ENCODE measurements at places on chromosomes 1 and 21.
A peak's percentile ranks its signal among the peaks of the same experiment; 100 is the strongest.

DNA sequence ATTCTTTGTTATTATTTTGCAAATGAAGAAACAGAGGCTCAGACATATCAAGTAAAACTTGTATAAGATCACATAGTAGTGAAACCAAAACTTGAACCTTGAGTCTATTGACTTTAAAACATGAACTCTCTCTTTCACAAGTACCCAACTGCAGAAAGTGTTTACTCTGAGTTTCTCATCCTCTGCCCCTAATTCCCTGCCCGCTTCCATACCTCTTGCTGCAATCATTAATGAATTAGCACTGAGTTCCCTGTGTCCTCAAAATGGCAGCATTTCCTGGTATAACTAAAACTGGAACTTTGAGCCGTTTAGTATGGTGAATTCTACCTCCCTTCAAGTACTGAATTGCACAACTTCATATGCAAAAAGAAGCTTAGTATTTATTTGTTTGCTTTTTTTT lies 147.7 kb upstream of the DNAH14 start:
- DNase-seq: no peak

DNA sequence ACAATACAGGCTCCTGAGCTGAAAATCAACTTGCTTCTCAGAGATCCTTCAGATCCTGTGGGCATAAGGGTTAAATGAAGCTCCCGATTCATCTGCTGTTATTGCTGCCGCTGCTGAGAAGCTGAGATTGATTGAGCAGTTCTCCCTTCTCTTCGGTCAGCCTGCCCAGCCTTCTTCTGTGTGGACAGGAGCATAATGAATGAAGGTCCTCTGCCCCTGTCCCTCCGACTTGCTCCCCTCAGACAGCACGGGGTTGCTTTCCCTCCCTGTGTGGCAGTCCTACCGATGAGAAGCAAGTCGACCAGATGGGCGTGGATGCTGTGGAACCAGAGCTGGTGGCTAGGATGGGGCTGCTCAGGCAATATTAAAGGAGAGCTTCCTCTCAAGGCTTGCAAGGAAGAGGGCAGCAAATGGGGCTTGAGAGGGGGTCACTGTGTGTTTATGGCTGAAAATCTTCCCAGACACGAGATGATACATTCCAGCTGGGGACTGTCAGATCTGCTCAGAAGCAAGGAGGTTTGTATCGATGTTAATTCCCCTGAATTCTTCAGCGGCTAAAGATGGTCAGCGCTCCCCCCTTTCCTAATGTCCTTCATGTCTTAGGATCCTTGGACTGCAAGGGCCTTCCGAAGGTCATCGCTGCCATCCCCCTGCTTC lies 63.9 kb upstream of the GOLT1A start:
- no peak for DNase-seq

GRCh38 chr1:27601321-27601770 lies 2.6 kb downstream of the AHDC1 start:
- DNase-seq: no peak

DNA sequence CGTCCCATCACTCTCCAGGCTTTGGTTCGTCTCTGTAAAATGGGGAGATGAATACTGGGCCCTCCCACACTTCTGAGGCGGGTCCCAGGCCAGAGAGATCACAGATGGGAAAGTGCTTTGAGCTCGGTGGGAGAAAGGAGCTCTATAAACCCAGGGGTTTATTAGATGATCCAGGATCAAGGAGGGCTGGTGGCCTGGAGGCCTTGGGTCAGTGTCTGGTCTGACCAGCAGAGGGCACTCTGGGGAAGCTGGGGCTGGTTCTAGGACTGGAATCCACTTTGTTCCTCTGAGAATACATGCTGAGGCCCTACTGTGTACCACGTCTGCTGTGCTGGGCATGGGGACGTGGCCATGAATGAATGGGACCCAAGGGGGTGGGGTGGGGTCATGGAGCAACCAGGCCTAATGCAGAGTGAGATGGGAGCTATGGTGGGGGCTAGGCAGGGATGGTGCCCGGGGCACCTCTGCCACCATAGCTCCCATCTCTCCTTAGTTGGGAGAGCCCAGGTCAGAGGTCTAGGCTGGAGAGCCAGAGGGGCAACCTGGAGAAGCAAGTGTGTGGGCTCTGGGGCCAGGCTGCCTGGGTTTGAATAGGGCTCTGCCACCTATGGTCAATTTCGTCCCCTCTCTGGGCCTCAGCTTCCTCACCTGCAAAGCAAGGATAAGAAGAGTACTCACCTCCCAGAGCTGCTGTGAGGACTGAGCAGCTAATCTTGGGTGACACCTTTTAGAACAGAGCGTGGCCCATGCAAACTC lies 9.0 kb upstream of the FAM131C start:
- DNase-seq: peak; percentile 61

DNA sequence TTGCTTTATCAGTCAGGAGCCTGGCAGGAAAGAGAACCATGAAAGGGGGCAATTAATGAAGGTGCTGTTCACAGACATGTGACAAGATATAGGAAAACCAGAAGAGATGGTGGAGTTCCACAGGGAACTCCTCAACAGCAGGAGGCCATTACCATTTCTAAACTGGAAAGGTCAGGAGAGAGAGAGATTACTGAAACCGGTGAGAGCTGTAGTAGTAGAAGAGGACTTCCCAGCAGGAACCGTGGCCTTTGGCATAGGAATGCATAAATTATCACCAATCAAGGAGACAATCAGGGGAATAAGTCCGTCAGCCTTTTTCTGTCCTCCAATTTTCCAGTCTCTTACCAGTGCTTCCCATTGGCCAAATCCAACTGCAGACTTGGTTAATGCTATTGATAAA lies 23.0 kb upstream of the ABCD3 start:
- no peak for DNase-seq

DNA sequence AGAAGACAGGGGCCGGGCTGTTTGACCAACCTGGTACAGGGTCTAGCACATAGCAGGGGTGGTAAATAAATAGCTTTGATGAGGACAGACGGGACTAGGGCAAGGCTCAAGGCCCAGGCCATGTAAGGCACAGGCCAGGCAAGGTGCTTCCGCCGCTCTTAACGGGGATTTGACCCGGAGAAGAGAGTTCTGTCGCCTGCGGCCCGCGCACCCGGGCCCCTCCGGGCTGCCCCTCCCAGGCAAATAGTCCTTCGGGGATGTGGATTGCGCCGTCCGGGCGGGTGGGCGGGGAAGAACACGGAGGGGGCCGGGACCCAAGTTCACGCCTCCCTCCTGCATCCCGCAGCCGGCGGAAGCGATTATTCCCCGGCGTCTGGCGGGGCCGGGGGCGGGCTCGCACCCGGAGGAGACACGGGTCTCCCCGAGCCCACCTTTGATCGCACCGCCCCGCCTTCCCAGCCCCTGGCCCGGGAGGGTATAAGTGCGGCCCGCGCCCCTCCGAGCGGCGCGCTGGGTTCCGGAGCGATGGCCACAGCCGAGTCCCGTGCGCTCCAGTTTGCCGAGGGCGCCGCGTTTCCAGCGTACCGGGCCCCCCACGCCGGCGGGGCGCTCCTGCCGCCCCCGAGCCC lies at the start of gene MIXL1:
Gene MIXL1 (plus strand): TSS at position 508 of the 629 bp plus-strand sequence. CDS start 18 bp downstream, at position 526.
- DNase-seq: no peak

- DNase-seq: no peak
These were observed 119.2 kb downstream of the ITSN1 start for GRCh38 chr21:33761441-33762036.

GRCh38 chr1:12541274-12542137 lies 76.5 kb downstream of the DHRS3 start:
- DNase-seq: no peak

- no peak for DNase-seq
These were observed 38.7 kb upstream of the EFHD2 start for GRCh38 chr1:15370781-15371520.

DNA sequence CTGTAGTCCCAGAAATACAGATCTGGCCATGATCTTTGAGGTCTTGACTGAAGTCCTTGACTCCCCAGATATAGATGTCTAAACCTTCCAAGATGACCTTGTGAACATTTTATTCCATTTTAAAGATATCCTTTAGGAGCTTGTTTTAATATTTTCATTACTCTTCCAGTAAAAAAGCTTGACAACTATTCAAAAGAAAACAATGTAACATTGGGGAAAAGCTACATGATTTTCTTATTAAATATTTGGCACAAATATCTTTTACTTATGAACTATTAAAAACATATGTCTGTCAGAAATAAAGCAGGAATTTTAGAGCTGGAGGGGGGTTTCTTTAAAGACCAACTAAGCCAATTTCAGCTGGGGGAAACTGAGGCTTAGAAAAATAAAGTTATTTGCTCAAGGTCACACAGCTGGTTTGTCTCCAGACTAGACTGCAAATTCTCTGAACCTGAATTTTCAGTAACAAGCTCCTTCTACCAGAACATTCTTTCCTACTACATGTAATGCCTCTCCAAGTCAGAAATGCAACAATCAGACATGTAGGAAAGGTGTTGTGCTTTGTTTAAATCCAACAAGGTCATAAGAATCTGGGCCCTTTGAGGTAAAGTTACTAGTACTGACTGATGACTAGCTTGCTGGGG lies 67.0 kb upstream of the PTCH2 start:
- no peak for DNase-seq

- DNase-seq: no peak
These were observed 13.3 kb downstream of the AHCYL1 start for GRCh38 chr1:109997867-109998229.

GRCh38 chr1:7366955-7367665 lies 404.0 kb upstream of the VAMP3 start:
- DNase-seq: no peak

DNA sequence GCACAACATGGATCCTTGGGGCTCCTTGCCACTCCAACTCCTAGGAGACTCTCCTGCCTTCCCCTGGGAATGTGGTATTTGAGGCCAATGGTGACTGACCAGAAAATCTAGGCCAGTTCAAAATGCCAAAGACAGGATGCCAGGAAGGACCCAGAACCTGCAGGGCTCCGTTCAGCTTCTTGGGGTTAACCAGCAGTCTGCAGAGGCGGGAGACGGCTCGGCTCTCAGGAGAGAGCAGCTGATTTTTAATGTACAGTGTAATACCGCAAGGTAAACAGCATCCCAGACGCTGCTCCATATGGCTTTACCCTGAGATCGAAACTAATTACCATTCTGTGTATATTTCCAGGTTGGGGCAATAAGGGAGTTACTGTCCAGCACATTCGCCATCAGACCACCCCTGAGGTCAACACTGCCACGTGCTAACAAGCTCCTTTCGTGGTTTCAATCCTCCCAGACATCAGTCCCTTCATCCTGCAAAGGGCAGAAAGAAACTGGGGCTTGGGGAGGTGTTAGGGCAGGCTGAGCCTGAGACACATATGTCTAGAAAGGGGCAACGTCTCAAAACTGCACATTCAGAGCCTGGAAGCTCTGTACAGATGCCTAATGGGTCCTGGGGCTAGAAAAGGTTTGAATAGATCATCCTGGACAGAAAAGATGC lies 16.7 kb downstream of the ITPKB start:
- no peak for DNase-seq

- no peak for DNase-seq
These were observed 37.0 kb upstream of the KCNA10 start for GRCh38 chr1:110555807-110556470.

DNA sequence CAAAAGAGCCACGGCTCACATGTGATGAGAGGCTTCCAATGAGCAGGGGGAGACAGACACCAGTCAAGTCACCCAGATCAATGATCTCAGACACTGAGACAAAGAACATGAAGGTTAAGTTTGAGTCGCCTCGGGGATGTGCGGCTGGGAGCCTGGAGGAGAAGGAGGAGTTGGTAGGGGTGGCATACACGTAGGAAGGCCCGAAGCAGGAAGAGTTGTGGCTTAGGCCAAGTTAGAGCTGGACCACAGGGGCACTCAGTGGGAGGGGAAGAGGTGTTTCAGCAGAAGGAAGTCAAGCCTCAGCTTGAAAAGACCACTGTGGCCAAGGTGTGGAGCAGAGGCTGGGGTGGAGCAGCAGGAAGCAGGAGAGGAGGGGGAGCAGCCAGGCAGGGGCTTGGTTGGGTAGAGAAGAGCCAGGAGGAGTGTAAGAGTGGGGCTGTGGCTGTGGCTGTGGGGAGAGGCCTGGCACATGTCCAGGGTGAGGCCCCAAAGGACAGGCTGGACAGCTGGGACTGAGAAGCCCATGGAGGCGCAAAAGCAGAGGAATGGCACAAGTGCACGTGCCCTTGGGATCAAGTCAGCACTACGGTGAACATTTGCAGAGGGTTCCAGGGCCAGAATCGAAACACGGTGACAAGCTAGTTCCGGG lies 27.6 kb downstream of the CTNNBIP1 start:
- no peak for DNase-seq

DNA sequence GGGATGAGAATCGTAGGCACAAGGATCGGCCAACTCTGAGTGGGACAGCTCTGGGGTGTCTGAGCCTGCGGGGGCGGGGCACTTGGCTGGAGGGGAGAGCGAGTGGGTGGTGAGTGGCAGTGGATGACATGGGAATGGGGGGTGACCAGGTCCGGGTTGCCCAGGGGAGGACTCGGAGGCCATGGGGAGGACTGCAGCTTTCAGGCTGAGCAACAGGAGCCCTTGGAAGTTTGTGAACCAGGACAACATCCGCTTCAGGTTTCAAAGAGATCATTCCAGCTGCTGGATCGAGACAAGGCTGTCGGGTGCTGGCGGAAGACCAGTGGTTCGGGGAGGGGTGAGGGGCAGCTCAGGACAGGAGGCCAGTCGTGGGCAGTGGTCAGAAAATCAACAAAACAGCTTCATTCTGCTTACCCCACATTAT lies 124.4 kb upstream of the IRF2BP2 start:
- no peak for DNase-seq

GRCh38 chr21:16535102-16535422 lies 805.3 kb downstream of the USP25 start:
- no peak for DNase-seq

Data from stimulated activated CD4-positive, alpha-beta T cell treated with anti-CD3 and anti-CD28 coated beads, Interleukin-15, amount 100 ng/mL, for 48 hours (primary cell).